OCI-M1 (cell line): ENCODE measurements at places on chromosomes 2 and 18.

DNA sequence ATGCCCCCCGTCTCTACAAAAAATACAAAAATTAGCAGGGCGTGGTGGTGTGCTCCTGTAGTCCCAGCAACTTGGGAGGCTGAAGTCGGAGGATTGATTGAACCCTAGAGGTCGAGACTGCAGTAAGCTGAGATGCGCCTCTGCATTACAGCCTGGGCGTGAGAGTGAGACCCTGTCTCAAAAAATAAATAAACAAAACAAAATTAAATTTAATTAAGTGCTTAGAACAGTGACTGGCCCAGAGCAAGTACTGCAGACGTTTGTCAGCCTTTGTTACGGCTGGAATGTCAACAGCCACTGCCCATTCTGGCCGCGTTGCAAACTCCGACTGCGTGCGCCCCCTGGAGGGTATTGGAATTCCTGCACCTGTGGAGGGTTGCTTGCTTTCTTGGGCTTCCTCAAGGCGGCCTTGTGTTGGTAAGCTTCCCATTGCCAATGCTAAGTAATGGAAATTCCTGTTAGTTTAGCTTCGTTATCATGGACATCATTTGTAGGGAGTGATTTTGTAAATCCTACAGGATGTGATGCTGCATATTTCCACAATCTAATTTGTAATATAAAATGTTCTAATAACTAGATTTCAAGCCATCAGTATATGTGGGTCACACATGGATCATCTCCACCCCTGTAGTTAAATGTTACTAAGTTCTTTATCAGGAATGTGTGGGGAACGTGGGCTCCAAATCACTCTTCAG, 15.9 kb upstream of the ATP6V1B1 start:
- DNase-seq: peak; percentile 78

- DNase-seq: peak; percentile 73
Measured at GRCh38 chr2:76415821-76416220, 705.1 kb upstream of the GCFC2 start.

DNA sequence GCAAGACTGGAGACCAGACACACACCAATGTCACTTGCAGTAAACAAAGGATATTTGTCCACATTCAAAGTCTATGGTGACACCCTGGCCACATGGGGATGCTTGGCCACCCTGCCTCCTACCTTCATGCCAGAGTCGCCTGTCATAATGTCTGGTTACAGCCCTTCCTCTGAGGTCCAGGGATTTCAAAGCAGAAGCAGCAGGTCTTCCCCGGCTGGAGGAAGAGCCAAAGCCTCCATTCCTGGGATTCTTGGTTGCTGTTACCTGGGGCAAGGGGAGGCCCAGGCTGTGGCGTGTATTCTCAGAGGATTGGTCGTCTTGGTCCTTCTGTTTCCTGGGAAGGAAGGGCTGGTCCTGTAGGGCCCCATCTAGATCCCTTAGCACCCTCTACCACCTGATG, 2.3 kb upstream of the ALPP start:
- DNase-seq: no peak

- DNase-seq: no peak
Measured at GRCh38 chr2:12243381-12243780, 473.4 kb upstream of the TRIB2 start.

DNA sequence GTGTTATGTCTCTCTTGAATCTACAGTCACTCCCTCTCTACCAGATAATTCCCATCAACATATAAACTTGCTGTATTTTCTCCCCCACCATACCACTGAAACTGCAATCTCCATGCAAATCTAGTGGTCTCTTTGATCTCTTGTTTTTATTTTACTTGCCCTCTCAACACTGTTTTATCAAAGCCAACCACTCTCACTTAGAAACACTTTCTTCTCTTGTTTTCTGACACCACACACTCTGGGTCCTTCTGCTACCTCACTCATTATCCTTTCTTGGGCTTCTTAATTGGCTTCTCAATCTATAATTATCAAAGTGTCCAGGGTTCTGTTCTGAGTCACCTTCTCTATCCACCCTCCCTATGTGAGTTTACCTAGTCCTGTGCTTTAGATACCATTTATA, 2.0 kb upstream of the MCFD2 start:
- peak; percentile 45 for DNase-seq

- DNase-seq: no peak
Measured at GRCh38 chr2:32166115-32166574, 481 bp downstream of the SLC30A6 start.
